ENCODE measurements at places on chromosomes 2 and 18.

- no peak for DNase-seq
Observed at GRCh38 chr2:205786976-205787375, 104.7 kb downstream of the NRP2 start.

GRCh38 chr2:109162999-109163398, 34.0 kb downstream of the SH3RF3 start:
- no peak for DNase-seq

GRCh38 chr2:215946586-215946985, 66.8 kb downstream of the MREG start:
- DNase-seq = no peak

DNA sequence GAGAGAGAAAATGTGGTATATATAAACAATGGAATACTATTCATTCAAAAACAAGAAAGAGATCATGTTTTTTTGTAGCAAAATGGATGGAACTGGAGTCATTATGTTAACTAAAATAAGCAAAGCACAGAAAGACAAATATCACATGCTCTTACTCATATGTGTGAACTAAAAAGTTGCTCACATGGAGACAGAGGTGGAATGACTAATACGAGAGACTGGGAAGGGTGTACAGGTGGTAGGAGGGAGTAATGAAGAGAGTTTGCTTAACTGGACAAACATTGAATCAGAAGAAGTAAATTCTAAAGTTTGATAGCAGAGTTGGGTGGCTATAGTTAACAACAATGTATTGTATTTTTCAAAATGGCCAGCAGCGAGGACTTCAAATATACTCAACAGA, 1080.7 kb upstream of the CHAC2 start:
- DNase-seq = no peak

DNA sequence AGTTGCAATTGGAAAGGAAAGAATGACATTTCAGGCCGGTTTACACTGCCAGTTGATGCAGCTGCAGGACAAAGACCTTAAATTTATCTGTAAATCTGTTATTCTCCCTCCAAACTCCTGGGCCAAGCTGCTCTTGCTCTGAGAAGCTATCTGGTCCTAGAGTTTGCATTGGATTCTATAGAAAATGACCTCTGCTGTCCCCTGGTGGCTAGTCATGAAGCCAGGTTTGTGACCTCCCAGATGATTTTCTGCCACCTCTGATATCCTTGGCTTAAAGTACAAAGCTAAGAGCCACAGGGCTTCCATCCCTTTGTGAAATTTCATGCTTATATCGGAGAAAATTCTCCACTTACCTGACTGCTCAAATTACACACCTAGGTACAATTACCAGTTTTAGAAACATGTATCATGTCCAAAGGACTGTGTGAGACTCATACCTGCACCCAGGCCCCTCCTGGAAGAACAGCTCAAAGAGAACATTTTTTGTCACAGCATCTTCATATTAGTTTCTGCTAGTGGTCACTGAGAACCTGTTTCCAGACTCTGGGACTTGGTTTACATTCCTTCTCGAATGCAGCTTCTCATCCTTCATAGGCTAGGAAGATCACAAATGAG, 28.9 kb upstream of the IER3IP1 start:
- peak; percentile 26 for DNase-seq

- DNase-seq = no peak
Observed at GRCh38 chr2:160581448-160581847, 87.8 kb upstream of the RBMS1 start.

Measured in GM10248 (cell line).